Stimulated activated CD4-positive, alpha-beta T cell treated with anti-CD3 and anti-CD28 coated beads, Interleukin-2, amount 100 ng/mL, for 24 hours (primary cell): ENCODE measurements at places on chromosomes 7 and 10.

DNA sequence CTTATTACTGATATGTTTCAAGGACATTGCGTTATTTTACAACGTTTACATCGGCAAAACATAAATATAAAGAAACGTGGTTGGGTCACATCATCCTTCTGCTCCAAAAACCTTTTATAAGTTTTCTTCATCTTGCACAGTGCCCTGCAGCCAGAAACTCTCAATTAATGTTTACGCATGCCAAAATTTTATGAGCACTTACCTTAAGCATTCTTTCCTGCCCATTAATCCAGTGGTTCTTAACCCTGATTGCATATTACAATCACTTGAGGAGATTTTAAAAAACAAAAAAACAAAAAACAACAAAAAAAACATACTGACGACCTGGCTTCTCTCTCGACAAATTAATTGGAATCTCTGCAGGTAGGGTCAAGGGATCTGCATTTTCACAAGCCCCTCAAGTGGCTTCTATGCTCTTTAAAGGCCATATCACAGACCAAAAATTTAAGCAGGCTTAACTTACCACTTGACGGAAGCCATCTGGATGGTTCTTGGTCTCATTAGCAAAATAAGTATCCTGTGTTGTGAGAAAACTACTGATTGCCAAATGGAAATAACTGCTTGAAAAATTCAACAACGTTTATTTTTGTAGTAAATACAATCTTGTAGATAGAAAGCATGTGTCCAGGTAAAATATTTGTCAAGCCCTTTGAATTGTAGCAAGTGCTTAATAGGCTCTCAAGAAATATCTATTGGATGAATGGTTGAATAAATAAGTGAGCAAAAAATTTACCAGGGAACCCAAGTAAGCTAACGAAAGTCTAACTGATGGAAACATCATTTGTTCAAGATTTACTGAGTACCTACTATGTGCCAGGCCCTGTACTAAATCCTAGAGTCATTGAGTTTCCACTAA is 30.9 kb upstream of the SLC16A12 start:
- DNase-seq: no peak

DNA sequence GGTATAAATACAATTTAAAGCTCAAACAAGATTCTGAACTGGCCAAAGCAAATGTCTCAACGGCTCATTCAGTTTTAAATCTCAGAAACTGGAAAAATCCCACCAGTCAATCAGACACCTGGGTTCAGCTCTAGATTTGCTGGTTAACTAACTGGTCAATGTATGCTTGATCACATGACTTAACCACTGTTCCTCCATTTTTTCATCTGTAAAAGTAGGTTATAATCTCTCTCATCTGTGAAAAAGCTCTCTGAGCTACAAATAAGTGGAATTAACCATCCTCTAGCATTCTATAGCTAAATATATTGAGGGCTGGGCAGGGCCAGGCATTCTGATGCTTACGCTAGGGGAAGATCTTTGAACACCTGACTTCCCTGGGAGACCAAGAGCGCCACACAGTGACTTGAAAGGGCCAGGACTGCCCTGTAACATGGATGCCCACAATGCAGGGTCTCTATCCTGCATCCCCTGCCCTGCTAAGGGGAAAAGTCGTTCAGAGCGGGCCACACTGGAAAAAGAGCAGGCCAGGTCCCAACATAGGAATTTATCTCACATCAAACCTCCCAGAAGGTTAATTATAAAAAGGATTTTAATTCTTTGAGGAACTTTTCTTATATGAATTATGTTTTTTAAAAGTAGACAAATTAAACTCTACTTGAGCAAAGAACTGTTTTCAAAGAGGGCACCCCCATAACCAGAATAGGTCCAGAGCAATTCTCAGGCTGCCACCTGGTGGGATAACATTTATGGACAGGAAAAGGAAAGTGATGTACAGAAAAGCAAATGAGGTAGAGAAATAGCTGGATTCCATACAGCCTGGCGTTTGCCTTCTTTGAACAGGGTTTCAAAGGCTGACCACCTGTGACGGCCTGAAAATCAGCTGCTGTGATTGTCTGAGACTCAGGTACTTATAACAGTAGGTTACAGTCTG is 1.8 kb downstream of the RP9 start:
- peak; percentile 23 for DNase-seq

- DNase-seq: no peak
These were observed 42.7 kb upstream of the RSBN1L start for GRCh38 chr7:77653572-77653971.

- DNase-seq: no peak
These were observed 6.8 kb downstream of the PON2 start for GRCh38 chr7:95427914-95428516.

DNA sequence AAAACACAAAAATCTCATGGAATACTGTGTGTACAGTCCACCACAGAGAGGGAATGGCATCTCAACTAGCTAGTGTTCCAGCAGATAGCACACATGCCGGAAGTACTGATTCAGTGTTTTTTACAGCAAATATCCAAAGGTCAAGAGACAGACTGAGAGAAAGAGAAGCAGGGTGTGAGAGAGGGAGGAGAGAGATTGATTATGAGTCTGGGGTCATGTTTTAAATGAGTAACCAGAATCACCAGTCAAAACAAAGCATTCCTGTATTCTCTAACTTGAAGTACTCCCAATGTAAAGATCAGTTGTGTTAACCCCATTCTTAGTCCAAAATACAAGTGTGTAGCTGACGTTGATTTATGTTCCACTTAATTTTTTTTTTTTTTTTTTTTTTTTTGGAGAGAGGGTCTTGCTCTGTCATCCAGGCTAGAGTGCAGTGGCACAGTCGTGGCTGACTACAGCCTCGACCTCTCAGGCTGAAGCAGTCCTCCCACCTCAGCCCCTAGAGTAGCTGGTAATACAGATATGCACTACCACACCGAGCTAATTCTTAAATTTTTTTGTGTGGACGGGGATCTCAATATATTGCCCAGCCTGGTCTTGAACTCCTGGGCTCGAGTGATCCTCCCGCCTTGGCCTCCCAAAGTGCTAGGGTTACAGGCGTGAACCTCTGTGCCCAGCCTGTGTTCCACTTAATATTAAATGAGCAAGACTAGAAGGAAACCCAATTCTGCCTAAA is 114.2 kb downstream of the TAF3 start:
- no peak for DNase-seq

DNA sequence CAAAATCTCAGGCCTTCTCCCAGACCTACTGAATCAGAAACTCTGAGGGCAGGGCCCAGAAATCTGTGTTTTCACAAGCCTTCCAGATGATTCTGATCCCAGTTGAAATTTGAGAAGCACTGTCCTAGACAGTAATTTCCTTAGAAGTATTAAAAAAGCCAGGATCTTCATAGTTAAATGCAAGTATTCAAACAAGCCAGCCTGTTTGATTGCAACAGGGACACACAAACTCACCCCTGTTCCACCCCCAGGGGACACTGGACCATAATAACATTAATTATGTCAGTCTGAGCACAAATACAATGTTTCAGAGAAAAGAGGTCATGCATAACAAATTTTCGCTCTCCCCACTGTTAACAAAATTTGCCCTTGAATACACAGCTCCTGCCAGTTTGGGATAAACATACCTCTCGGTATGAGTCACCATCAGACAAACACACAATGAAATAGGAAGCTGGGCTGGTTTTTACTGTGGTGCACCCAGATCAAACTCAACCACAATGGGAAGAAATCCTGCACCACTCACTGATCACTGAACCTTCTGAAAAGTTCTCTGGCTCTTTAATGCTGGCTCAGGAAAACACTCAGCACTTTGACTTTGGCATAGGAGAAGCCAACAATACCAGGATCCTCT is 34.3 kb downstream of the ABLIM1 start:
- DNase-seq: no peak

- peak; percentile 5 for DNase-seq
These were observed 45.5 kb upstream of the ABLIM1 start for GRCh38 chr10:114703377-114704107.

DNA sequence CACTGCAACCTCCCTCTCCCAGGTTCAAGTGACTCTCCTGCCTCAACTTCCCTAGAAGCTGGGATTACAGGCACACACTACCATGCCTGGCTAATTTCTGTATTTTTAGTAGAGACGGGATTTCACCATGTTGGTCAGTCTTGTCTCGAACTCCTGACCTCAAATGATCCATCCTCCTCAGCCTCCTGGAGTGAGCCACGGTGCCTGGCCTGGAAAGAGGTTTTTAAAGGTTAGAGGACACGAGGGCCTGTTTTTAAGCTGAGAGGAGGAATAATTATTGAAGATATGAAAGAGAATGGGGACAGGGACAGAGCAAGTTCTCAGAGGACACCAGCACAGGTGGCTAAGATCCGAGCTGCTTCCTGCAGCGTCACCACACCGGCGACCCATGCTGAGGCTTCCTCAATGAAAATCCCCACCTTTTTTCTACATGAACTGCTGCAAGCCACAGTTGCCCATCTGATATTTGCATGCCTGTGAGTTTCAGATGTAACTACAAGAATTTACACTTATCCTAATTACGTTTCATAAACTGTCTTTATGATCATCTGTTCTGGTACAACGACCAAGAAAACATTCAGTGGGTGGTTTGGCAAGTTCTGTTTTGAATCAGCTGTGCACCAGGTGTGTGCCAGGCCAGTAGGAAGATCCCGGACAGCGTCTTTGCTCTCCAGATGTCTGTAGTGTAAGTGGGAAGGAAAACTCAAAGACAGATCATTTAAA is 76.0 kb downstream of the HIP1 start:
- no peak for DNase-seq

- no peak for DNase-seq
These were observed 696.3 kb upstream of the C7orf33 start for GRCh38 chr7:147894271-147894670.

DNA sequence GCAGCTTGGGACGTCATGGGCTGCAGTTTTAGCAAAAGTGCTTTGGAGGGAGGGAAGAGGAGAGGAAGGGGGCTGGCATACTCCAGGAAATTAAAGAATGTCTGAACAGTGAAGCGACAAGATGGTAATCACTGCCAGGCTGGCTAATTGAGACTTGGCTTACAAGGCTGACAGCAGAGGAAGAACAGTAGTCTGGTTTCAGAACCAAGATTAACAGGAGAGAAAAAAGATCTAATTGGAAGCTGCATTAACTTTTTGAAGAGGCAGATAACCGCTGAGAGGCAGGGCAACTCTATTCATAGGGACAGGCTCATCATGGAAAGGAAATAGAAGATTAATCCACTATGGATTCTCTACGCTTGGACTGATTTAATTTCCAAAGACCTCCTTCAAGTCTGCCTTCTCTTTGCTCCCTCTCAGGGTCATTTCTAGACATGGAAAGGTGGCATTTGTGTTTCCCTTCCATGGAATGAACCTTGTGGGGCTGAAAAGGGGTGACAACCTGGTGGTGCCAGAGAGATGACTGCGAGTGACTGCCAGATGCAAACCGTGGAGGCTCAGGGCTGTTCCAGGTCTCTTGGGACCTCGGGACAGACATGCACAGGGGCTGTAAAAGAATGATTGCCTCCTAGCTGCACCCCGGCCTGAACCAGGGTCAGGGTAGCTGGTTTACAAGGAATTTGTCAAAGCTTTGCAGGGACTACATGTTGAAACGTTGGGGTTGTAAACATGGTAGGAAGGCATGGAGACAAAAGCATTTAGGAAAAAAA is 210.2 kb upstream of the NPY start:
- DNase-seq: no peak

DNA sequence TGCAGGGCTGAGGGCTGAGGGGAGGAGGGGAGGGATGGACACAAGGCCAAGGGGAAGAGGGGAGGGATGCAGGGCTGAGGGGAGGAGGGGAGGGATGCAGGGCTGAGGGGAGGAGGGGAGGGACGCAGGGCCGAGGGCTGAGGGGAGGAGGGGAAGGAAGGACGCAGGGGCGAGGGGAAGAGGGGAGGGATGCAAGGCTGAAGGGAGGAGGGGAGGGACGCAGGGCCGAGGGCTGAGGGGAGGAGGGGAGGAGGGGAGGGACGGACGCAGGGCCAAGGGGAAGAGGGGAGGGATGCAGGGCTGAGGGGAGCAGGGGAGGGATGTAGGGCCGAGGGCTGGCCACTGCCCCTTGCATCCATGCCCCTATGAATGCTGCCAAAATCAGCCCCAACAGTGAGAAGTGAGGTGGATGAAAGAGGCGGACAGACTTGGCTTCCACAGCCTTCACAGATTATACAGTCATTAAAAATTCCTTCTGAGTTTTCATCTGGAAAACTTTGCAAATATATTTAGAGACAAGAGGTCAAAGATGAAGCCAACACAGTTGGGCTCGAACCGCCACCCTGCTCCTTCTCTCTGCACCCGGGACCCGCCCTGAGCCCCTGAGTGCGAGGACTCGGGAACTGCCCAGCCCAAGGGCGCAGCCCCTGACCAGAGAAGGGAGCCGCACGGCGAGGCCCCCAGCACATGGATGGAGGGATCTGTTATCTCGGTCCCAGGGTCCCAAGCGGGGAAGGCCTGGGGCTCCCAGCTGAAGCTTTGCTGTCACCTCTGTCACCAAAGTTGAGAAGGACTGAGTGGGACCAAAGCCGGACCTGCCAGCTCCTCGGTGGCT is 65.8 kb downstream of the DIP2C start:
- no peak for DNase-seq

DNA sequence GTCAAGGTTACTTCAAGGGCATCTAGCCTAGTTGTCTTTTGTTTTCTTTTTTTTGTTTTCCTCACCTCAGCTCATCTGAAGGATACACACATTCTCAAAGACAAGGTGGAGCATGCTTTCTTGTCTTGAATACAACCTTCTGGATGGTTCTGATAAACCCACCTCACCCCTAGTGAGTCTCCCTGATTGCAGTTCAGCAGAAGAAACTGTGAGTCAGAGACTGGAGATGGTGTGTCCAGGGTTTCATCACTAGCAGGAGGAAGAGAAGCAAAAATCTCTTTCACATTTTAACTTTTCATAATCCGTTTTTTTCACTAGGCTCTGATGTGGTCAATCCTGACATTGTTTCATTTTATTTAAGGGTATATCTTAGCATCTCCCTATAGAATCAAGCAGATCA is 143.0 kb upstream of the NRBF2 start:
- no peak for DNase-seq

DNA sequence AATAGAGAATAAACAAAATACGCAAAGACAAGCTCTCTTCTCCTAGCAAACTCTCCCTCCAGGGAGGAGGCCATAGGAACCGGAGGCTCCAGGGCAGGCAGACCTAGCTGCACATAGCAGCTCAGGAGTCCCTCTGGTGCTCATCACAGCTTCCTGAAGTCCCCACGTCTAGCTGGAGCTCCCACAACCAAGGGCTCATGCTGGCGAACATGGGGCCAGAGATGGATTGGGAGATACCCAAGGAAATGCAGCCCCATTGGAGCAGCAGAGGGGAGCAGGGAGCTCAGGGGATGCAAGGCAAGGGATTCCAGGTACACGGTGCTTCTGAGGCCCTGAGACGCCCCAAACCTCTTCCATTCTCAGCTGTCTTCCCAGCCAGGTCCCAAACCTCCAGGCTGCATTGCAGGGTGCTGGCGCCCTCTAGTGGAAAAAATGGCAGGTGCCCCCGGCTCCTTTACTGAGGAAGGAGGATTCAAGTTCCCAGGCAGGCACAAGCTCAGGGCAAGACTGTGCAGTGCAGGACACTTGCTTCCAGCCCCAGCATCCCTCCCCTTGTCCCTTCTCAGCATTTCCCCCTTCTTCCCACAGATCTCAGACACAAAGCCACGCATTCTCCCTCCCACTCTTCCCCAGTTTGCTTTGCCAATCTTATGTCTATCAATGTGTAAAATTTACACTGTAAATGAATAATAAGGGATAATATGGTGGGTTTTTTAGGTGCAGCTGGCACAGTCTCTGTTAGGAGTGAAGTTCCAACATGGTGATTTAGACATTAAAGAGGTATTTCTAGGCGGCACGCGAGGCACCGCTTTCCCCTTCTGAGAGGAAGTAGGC is 46.2 kb downstream of the GPAM start:
- peak; percentile 79 for DNase-seq
